Stimulated activated CD4-positive, alpha-beta T cell treated with anti-CD3 and anti-CD28 coated beads, Interleukin-1b, Interleukin-23, amount 100 ng/mL, for 24 hours (primary cell): ENCODE measurements at places on chromosomes 11 and 22.

DNA sequence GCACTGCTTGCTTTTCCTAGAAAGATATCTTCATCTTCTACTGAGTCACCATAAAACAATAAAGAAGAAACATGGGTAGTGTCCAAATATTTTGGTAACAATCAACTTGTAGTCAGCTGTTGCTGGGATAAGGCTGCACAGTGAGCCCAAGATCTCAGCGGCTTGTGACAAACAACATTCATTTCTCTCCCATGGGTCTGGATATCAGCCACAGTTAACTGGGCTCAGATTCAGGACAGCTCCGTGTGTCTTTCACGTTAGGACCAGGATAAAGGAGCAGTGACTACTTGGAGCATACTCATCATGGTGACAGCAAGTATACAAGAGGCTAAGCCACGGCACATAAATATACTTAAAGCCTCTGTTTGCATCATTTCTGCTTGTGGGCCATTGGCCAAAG is 27.9 kb upstream of the GRK3 start:
- no peak for DNase-seq

- DNase-seq, result no peak
Observed at GRCh38 chr11:64268893-64269539, 15.4 kb downstream of the BAD start.

- DNase-seq, result no peak
Observed at GRCh38 chr11:117857734-117858414, 18.6 kb downstream of the FXYD6 start.

GRCh38 chr11:111573821-111574249 is 28.4 kb upstream of the SIK2 start:
- DNase-seq, result no peak

DNA sequence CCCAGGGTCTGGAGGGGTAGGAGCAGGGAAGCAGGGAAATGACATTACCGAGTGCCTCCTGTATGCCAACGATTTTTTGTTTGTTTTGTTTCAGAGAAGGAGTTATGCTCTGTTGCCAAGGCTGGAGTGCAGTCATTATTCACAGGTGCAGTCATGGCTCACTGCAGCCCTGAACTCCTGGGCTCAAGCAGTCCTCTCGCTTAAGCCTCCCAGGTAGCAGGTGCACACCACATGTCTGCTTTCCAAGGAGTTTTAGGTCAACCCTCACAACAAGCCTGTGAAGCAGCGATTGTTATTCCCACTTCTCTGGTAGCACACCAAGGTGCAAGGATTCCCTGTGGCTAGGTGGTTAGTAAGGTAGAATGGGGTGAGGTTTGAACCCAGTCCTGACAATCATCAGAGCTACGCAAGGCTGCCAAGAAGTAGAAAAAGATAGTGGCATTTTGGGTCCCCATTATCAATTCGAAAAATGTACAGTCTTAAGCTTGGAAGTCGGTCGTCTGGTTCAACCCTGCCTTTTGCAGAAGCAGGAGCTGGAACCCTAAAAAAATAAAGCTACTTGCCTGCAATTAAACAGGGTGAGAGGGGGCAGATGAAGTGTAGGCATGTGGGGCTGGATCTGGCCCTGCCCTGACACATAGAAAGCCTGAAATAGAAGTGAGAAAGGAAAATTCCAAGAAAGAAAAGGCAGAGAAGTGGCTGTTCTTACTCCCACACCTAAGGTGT is 9.1 kb downstream of the UCP3 start:
- no peak for DNase-seq

DNA sequence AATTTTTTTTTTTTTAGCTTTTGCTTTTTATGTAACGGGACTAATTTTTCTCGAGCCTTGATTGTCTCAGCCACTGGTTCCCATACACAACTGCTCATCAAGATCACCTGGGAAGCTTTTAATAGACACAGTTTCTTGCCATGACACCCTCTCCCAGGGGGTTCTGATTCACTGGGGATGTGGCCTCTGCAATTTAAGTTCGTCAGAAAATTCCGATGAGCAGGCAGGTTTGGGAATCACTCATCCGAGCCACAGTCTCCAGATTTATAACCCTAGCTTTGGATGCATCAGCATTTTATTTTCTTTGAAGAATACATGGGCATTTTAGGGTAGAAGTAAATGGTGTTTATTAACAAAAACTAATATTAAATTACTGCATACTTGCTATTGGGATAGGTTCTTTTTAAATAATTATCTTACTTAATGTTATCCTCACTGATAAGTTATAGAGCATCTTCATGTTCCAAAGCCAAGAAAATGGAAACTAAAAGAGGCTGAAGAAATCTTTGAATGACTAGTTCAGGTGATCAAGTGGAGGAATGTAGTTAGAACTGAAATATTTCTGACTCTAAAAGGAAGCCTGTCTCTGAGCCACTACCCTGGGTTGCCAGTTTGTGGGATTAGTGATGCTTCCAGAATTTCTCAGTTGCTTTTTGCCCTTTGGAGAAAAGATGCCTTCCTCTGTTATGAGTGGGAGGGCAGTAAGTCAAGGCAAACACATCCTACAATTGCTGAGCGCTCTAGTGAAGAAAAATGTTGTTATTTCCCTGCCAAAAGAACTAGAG is 319.0 kb downstream of the DDX10 start:
- DNase-seq, result no peak

DNA sequence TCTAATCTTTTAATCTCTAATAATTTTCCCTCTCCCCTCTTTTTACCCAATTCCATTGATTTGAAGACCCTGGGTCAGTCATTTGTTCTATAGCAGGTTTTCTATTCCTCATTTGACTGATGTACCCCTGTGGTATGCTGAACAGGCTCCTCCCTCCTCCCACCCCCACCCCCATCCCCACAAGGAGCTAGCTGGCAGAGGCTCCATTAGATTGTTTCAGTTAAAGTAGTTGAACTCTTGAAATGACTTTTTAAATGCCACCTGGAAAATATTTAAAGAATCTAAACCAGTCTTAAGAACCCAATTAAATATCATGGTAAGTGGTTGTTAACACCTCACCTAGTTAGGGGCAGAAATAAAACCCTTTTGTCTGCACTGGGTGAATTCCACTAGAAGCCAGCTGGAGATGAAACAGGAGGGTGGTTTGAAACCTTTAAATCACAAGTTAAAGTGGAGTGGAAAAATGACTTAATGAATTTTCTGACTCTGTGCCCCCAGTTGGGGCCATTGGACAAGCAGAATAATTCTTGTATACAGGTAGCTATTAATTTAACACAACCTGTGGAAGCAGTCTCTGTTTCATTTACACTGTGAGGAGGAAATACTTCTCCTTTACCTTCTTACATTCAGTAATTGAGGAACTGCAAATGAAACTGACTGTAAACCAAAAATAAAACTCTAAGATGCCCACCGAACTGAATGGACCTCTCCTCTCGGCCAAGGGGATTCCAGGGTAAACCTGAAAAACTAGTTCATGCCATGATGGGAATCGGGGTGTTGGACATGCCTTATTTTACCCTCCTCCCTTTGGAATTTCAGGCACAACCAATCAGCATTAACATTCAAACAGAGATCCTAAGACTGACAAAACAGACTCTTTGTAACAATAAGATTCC is 30.7 kb downstream of the PRR5L start:
- DNase-seq, result no peak

GRCh38 chr11:118807800-118808778 is 17.1 kb upstream of the DDX6 start:
- DNase-seq, result no peak

DNA sequence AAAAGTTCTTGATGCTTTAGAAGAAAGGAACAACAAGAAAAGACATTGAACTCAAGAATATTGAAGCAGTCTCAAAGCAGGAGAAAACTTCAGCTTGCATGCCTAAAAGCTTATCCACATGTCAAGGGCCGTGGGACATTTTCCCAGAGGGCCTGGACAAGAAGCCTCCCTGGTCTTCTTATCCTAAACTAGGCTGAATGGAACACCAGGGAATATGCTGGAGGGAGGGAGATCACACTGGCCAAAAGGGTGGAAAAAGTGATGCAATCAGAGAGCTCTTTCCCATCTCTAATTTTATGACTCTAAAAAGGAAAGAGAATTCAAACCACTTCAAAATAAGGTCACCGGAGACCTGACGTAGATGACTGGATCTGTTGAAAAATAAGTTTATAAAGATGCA is 107.2 kb downstream of the MPPED2 start:
- DNase-seq, result no peak

- no peak for DNase-seq
Observed at GRCh38 chr11:72411623-72412419, 22.5 kb downstream of the CLPB start.

- no peak for DNase-seq
Observed at GRCh38 chr22:23064381-23065068, 5.8 kb upstream of the GNAZ start.

DNA sequence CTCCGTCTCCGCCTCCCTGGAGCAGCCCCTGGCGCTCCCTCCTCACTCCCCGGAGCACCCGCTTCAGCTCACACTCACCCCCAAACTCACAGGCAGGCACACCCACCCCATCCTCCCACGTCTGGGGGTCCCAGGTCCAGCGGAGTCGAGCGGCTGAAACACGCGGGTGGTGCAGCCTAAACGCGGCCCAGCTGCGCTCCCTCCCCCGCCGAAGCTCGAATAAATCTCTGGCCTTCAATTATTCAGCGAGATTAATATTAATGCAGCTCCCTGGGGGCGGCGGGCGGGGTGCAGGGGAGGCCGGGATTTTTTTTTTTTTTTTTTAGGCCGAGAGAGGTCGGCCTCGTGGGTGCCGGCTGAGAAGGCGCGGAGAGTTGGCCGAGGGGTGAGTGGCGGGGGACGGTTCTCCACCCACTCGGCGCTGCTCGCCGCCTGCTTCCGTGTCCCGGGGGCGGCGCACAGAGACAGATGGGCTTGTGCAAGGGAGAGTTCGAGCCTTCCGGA is 524 bp upstream of the SLC1A2 start:
- no peak for DNase-seq

DNA sequence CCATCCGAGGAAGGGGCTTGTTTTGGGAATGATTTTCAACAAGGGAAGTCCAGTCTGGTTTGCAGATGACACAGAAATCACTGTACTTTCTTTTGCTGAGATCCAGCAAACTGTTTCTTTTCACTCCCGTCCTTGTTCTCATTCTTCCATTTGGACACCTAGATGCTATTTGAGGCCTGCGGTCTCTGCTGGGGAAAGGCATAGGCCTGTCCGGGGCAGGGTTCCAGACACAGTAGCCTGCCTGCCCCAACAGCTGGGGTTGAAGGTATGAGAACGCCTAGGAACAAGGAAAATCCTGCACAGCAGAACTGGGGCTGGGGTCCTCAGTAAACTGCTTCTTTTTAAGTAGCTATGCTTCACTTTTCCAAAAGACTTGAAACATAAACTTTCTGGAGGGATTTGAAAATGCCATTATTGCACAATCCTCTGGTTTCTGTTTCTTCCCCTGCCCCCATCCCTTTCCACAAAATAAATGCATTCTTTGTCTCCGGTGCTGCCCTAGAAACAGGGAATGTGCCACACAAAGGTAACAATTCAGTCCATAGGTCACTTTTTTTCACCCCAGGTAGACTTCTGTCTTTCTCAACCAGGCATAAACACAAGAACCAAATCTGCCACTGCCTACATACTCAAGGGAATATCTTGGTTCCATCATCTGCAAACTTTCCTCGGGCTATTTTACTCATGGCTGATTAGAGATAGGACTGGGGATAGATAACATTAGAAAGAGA is 174.8 kb upstream of the MTMR2 start:
- no peak for DNase-seq

GRCh38 chr11:128741916-128742315 is 48.0 kb downstream of the FLI1 start:
- DNase-seq, result no peak

DNA sequence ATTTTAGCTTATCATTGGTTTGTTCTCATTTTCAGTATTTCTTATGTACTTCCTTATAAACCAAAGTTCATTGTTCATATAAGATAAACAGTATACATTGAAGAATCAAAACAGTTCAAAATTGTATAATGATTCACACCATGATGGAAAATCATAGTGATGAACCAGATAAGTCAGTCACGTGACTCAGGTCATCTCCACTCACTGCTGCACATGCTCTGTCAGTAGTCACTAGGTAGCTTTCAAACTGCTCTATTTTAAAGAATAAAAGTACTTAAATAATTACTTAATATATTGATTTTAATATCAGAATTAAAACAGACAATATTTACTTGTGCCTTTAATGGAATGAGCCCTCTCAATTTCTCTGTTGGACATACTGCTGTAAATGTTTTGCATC is 37.5 kb downstream of the PDHX start:
- DNase-seq, result no peak

- no peak for DNase-seq
Observed at GRCh38 chr11:73137262-73137943, 4.7 kb downstream of the FCHSD2 start.

GRCh38 chr11:123382555-123383074 is 47.5 kb upstream of the GRAMD1B start:
- no peak for DNase-seq

DNA sequence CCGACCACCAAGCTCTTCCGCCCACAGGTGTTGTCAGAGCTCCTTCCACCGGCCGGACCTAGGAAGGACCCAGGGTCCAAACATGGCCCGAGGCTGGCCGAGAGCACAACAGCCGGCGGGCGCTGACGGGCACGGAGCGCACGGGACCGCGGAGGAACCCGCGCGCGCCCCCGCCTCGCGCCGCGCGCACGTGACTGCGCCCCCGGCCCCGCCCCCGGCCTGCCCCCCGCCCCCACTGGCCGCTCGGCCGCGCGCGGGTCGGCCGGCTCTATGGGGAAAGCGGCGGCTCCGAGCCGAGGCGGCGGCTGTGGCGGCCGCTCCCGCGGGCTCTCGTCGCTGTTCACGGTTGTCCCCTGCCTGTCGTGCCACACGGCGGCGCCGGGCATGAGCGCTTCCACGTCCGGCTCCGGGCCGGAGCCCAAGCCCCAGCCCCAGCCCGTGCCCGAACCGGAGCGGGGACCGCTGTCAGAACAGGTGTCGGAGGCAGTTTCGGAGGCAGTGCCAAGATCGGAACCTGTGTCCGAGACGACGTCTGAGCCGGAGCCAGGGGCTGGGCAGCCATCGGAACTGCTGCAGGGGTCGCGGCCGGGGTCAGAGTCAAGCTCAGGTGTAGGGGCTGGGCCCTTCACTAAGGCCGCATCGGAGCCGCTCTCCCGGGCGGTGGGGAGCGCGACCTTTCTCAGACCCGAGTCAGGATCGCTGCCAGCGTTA is at the start of gene OSBP2:
Gene OSBP2 (plus strand): TSS at position 235 of the 711 bp plus-strand sequence. CDS start 36 bp downstream, at position 271.
- DNase-seq, result peak; percentile 12

- no peak for DNase-seq
Observed at GRCh38 chr11:10663990-10664389, 29.6 kb downstream of the IRAG1 start.

DNA sequence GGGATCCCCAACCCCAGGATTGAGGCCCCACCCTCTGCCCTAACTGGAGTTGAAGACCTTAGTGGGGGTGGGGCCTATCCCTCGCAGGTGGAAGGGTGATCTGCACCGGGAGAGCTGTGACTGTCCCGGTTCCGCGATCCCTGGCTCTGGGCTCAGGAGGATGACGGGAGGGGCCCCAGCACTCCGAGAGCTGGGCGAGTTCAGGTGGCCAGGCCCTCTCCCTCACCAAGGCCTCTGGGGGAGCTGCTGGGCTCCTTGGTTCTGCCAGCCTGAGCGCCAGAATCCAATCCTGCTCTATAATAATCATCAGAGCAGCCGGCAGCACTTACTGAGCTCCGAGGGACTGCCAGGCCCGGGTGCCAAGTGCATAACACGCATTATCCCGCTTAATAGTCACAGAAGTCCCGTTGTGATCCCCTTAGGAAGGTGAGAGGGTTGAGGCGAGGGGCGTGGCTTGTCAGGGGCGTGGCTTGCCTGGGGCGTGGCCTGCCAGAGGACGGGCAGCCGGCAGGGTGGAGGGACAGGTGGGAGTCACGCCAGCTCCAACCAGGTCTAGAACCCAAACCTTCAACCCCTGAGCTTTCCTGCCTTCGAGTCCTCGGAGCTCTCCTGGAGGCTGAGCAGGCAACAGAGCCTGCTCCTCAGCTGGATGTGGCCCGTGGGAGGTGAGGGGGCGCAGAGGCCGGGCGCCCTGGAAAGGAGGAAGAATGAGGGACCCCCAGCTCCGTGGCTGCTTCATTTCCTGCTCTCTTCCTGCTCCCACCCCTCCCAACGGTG is 7.3 kb upstream of the SYT7 start:
- peak; percentile 51 for DNase-seq
